ENCODE measurements at places on chromosomes 1 and 21.
A peak's percentile ranks its signal among the peaks of the same experiment; 100 is the strongest.

DNA sequence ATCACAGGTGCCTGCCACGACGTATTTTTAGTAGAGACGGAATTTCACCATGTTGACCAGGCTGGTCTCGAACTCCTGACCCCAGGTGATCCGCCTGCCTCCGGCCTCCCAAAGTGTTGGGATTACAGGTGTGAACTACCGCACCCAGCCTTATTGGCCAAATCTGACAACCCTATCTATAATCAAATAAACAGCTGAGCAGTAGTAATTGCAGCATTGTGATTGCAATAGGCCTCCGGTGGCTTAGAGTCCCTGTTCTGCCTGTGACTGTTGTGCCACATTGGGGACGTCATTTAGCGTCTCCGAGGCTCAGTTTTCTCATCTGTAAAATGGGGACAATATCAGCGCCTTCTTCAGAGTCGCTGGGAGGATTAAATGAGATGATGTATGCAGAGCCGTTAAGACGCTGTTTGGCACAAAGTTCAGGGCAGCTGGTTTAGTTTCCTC, 569 bp upstream of the CAPN2 start:
- no peak for DNase-seq

GRCh38 chr1:44485229-44485933, 80.3 kb downstream of the RNF220 start:
- peak; percentile 62 for DNase-seq

GRCh38 chr1:240912821-240913220, 300.9 kb upstream of the GREM2 start:
- no peak for DNase-seq

DNA sequence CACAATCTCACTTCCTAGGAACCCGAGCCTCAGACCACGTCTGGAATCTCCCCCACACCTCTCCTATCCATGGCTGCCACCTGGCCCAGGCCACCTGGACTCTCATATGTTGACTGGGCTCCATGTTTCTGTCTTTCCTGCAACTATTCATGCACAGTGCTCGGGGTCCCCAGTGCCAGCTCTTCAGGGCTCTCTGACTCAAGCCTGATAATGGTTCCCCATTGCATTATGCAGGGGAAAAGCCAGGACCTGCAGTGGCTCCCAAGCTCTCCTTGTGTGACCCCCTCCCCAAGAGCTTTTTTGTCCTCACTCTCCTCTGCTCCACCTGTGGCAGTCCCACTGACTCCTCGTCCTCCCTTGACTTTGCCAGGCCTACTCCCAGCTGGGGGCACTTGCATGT, 417.6 kb downstream of the NPHP4 start:
- DNase-seq: no peak

GRCh38 chr1:203324105-203325025, 19.0 kb downstream of the BTG2 start:
- DNase-seq: no peak

Data from GM04504 (cell line).